ENCODE measurements at places on chromosomes 5 and 9. TPM values are rescaled to one million over a fixed set of nuclear protein-coding genes. Genes with fewer than 3 reads are reported as not detected.

Gene PITX1
- total RNA-seq = not detected

Gene CDH9
- total RNA-seq = 0.31 TPM

Gene FOXD4
- 0.31 TPM for total RNA-seq

Gene STRBP
- 113 TPM for total RNA-seq

Gene MYMK
- not detected for total RNA-seq

Gene KIF27
- total RNA-seq = 3.9 TPM

Gene GFRA3
- 1.1 TPM for total RNA-seq

Gene CEL
- 1.0 TPM for total RNA-seq

Gene SEMA6A
- 355 TPM for total RNA-seq

Gene PTGES
- total RNA-seq = 3.9 TPM

Gene ADGRD2
- 0.45 TPM for total RNA-seq

Gene ARSI
- 6.9 TPM for total RNA-seq

Gene LHX3
- total RNA-seq = not detected

Gene PTGDS
- total RNA-seq = 1.9 TPM

Gene TOMM5
- 142 TPM for total RNA-seq

DNA sequence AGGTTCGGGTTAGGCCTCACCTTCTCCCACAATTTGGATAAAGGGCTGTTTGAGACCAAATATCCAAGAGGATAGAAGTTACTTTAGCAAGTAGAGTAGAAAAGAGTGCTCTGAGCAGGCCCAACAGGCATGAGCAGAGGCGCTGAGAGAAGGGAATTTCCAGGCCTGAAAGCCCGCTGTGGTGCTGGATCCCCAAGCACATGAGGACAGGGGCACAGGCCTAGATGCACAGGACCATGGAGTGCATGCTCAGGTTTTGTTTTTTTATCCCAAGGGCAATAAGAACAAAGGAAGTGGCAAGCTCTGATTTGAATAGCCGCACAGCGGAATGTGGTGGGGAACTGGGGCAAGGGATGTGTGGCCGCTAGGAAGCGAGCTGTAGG lies 33.3 kb downstream of the OSMR start:
- no peak for DNase-seq

GRCh38 chr5:51382521-51383130 lies 622 bp upstream of the ISL1 start:
- peak; percentile 54 for DNase-seq

GRCh38 chr9:112084334-112084733 lies 90.8 kb downstream of the SUSD1 start:
- no peak for DNase-seq

- DNase-seq = no peak
These were observed 291.3 kb upstream of the PCSK5 start for GRCh38 chr9:75599126-75599525.

GRCh38 chr9:133918111-133918813 lies 73.9 kb downstream of the VAV2 start:
- no peak for DNase-seq

GRCh38 chr9:14135421-14135820 lies 178.5 kb downstream of the NFIB start:
- no peak for DNase-seq

- DNase-seq = no peak
These were observed 83.8 kb downstream of the UGCG start for GRCh38 chr9:111980398-111980797.

DNA sequence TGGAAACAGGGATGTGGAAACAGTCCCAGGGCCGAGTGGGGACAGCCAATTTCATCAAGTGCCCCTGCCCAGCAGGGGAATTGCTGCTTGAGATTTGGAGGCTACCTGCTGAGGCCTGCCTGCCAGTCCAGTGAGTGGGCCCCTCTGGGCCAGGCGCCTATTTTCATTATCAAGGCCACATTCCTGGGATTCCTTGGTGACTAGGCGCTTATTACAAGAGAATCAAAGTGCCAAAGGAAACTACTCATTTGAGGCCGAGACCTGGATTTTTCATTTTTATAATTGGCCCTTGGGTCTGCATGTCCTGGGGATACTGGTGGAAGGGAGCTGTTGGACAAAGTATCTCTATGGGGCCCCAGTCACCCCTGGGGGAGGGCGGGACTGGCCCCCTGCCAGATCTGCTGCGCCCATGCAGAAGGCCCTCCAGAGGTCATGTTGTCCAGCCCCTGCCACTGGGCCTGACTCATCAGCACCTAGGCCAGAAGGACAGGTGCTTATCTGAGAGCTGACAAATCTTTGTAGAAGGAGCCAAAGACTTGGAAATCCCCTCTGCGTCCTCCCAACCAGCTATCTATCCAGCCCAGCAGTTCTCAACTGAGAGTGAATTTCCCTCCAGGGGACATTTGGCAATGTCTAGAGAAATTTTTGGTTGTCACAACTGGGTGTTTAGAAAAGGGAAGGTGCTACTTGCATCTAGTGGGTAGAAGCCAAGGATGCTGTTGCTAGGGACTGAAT lies 45.6 kb downstream of the FOXI1 start:
- peak; percentile 74 for DNase-seq

DNA sequence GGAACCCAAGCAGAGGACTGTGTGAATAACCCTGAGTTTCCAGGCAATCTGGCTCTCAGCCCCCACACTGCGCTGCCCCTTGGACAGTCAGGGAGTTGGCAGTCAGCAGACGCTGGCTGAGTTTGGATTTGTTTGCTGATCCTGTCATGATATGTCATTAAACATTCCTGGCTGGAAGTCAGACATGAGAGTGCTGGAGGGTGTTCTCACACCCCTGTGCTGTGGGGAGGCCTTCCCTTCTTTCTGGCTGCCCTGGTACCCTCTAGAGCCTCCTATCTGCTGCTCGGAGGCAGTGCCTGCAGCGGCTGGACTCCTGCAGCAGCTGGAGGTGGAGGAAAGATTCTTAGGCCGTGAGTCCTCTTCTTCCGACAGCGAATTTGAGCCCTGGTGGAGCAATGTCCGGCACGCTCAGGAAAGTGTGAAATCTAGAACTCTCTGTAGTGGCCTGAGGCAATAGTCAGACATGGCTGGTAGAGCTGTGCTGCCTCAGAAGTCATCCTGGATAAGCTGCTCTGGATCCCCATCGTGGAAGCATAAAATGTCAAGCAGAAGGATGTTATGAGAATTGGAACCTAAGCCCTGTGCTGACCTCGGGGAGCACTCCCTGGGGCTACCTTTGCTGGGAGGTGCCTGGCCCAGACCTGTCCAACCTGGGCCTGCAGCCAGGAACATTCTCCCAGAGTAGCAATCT lies 72.0 kb downstream of the PDE8B start:
- DNase-seq = peak; percentile 27

DNA sequence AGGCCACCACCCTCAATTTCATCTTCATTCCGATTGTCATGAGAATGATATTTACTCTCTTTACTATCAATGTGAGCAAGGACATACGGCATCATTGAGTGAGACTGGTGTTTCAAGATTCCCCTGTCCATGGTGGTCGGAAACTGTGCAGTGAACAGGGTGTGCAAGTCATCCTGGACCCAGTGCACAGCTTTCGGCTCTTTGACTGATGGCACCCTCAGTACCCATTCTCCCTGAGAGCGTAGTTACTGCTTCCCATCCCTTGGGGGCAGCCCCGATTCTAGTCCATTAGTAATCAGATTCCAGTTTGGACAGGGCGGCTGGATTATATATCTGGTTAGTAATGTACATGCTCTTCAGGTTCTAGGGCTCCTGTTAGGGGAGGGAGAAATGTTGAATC lies 61.7 kb upstream of the SUB1 start:
- peak; percentile 27 for DNase-seq

DNA sequence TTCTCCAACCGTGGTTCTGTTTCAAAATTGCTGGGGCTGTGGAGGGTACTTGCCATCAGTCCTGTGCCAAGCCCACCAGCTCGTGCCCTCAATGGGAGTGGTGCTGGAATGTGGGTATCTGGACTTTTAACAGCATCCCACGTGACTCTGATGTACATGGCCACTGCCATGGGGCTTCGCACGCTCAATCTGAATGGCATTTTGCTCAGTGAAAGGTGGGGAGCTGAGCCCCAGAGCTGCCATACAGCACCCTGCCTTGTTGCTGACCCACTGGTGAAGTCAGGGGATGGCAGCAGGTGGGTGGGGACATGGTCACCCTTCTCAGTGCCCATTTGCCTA lies 16.6 kb upstream of the SYNPO start:
- DNase-seq = no peak

DNA sequence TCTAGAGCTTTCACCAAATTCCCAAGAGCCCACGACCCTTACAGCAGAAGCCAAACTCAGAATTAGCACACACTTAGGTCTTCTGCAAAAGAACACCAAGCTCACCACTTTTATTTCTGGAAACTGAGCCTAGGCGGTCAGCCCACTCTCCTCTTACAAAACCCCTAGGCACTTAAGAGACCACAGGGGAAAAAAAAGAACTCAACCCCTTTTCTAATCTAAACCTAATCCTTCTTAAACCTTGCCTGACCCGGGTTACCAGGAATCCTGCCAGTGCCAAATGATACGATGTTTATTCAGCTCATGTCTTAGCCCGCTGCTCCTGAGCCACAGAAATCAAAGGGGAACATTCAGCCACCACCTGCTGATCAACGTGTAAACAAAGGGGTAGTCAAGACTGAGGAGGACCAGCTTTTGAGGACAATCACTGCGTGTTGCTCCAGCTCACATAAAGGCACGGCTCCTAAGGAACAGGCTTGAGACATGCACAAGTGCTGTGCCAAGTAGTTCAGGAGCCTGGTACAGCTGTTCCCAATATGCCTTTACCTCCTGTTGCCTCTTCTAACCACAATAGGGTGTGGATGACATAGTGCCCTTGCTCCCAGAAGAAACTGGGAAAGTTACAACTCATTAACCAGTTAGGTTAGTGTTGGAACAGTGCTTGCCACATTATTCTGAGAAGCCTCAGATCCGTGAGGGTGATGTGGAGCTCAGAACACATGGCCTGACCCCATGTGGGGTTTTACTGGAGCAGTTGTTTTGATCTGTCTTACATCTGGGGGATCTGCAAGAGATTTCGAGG lies 49.3 kb downstream of the ZFAND5 start:
- DNase-seq = peak; percentile 59

DNA sequence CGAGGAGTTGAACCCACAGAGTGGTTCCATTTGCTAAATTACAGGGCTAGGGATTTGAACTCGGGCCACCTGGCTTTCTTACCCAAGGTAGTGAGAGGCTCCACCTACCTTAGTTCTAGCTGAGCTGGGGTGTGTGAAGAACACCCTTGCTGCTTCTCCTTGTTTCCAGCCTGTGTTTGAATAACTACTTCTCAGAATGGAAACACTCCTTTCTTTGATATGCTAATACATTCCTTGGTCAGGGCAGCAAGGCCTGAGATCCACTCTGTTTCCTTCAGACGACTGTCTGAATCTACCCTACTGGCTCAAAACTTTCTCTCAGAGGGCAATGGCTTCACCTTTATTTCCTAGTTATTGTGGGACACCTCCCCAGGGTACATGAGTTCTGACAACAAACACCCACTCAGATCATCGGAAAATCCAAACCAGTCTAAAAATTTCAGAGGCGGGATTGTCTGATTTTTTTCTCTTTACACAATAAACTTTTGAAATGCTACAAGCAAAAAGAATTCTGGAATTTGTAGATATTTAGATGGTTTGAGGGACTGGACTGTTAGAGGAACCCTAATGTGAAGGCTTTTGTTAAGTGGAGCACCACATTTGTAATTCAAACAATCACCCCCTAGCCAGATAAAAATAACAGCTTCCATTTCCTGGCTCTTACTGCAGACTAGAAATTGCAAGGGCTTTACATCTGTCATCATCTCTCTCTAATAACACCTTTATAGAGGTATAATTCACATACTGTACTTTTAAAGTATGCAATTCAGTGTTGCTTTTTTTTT lies 4.0 kb upstream of the ATP6V1G1 start:
- peak; percentile 88 for DNase-seq

DNA sequence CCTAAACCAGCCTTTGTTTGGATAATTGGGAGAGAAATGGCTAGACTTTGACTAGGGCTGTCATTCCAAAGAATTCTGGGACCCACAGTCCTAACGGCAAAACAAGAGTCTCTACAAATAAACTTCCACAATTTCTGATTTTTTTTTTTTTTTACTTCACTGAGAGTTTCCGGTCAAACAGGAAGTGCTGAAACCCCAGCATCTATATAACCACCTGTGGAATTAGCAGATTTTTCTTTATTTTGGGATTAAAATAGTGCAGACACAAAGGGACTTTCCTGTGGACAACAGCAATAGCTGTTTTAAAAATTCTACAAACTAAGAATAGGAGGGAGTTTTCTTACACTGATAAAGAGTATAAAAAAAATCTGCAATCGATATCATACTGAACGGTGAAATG lies 157.4 kb downstream of the ARSB start:
- DNase-seq = no peak

DNA sequence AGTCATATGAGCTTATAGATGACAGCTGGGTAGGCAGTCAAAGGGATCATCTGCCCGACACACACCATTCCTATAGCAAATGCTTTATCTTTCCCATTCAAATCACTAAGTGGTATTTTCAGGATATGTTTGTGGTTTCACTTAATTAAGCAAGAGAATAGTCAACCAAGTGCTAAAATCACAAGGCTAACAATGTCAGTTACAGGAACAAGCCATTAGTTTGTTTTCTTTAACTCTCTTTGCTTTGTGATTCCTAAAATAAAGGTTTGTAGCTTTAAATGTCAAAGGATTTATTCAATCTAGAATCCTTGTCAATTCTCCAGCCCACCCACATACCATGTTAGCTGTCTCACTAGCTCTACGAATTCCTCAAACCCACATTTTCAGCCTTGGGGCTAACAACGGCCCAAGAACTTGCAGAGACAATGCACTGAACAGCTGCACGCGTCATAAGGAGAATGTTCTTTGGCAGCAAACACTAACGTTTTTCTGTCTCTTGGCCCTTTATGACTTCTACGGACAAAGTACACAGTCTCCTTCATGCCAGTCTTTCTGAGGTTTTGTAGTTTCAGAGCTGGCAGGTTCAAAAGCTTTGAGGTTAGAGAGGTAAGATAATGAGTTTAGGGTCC lies 56.6 kb downstream of the ELAVL2 start:
- DNase-seq = peak; percentile 74

DNA sequence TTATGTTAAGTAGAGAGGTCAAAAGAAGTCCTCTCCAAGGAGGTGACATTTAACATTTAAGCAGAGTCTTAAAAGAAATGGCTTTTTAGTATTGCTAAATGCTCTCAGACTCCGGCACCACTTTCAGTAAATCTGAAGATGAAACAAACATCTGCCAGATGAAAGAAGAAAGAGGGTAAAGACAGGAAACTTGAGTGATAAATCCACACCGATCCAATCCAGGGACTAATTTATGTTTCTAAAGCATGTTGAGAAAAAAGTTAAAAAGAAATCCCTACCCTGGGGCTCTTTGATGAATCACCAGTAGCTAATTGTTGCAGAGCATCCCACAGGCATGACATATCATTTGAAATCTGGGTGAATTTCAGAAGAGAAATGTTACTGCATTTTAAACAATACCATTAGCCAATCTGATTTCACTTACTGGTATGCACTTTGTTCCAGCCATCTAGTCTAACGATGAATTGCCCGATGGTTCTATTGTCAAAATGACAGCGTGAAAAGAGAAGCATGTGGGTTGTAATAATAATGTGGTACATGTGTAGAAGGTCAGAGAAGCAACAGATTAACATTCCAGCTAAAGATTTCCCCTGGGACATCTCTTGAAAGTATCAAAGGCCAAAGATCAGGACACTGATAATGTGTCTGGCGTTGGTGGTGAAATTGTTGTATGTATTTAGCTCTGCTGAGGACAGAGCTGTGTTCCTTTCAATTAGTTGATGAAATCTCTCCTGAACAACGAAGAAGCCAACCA lies 485.7 kb downstream of the CSNK1G3 start:
- no peak for DNase-seq

- no peak for DNase-seq
These were observed 39.9 kb downstream of the PAX5 start for GRCh38 chr9:36993933-36994764.

GRCh38 chr5:84287951-84288350 lies 96.7 kb downstream of the EDIL3 start:
- DNase-seq = no peak
